ELR (cell line): ENCODE measurements at places on chromosomes 7 and 10.
A peak's percentile ranks its signal among the peaks of the same experiment; 100 is the strongest.

- DNase-seq = no peak
Observed at GRCh38 chr10:98321186-98321780, 53.3 kb upstream of the LOXL4 start.

DNA sequence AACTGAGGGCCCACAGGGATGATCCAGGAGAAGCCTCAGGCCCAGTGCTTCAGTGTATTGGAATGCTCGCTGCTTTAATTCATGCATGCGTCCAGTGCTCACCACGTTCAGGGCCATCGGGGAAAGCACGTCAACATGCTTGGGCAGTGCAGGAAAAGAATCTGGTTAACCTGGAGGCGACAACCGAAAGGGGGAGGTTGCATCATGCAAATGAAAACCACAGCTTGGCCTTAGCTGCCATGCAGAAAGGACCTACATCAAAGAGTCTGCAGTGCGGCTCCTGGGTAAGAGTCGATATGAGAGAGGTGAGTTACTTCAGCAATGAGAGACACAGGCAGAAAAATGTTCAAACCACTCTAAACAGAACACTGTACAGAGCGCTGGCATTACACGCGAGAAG is 440.1 kb downstream of the KCNMA1 start:
- DNase-seq = no peak

DNA sequence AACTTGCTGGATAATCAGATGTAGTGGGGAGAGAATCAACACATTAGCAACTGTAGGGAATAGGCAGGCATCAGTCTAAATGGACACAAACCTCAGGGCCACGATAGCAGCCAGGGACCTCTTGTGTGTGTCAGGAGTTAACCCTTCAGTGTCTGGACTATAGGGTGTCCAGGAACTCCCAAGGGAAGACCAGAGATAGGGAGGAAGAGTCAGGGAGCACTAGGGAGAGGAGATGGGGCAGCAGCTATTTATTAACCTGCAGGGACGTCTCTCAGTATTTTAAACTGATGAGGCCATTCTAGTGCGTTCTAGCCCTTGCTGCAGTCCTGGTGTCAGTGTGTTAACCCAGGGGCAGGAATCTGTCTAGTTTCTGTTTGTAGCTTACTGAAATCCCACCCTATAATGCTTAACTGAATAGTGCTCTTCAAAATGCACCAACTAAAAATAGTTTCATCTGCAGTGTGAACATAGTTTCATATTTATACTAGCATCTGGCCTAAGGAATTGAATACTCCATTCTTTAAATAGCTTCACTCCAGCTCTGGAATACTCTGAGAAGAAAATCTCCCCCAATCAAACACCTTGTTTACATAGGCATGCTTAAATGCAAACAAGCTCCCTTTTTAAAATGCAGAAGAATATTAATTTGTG is 62.7 kb downstream of the ARID5B start:
- no peak for DNase-seq

GRCh38 chr10:22158426-22158825 is 59.4 kb downstream of the EBLN1 start:
- DNase-seq = no peak

DNA sequence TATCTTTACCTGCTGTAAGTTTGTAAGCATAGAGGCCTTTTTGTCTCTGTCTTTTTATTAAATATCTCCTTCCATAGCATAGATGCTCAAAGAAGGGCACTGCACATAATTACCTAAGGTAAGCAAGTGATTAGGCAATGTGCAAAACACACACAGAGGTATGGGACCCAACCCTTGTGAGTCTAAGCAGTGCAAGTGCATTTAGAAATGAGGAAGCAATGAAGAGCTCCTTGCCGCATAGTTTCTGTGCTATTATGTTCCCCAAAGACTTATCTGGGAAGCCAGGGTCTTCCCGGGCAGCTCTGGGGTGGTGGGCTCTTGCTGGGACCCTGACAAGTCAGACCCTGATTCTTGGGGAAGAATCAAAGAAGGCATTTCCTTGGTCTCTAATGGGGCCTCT is 13.5 kb upstream of the MGAM2 start:
- DNase-seq = no peak

- DNase-seq = peak; percentile 16
Observed at GRCh38 chr7:137120690-137121089, 222.8 kb downstream of the PTN start.

DNA sequence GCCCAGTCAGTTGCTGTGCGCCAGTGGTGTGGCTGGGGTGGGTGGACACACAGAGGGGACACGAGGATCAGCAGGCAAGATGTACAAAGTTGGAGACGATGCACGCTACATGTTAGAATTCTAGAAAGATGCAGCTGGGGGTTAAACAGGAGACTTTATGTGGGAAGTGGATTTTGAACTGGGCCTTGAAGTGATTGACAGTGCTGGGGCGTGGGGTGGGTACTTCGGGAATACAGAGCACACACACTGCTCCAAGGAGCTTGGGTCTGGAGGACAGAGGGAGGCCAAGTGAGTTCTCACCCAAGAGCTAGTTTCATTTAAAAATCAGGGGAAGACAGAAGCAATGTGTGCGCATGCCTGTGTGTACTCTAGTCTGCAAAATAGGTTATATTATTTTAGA is 87.1 kb downstream of the CREM start:
- no peak for DNase-seq

- no peak for DNase-seq
Observed at GRCh38 chr7:148630078-148630477, 39.5 kb downstream of the C7orf33 start.

- DNase-seq = no peak
Observed at GRCh38 chr10:43904844-43905243, 256.2 kb upstream of the ZNF32 start.

- DNase-seq = no peak
Observed at GRCh38 chr7:141698247-141699015, 3.5 kb downstream of the DENND11 start.

- DNase-seq = no peak
Observed at GRCh38 chr7:158453663-158454062, 134.0 kb downstream of the PTPRN2 start.

DNA sequence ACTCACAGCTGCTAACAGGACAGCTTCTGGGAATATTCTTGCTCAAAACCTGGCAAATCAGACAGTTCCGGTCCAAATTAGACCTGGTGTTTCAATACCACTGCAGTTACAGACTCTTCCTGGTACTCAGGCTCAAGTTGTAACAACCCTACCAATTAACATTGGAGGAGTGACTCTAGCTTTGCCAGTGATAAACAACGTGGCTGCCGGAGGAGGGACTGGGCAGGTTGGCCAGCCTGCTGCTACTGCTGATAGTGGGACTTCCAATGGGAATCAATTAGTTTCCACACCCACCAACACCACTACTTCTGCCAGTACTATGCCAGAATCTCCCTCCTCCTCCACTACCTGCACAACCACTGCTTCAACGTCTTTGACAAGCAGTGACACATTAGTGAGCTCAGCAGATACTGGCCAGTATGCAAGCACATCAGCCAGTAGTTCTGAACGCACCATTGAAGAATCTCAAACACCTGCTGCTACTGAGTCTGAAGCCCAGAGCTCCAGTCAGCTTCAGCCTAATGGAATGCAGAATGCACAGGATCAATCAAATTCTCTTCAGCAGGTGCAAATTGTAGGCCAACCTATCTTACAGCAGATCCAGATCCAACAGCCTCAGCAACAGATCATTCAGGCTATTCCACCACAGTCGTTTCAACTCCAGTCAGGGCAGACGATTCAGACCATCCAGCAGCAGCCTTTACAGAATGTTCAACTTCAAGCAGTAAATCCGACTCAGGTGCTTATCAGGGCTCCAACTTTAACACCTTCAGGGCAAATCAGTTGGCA is 2.1 kb downstream of the SP4 start:
- no peak for DNase-seq

DNA sequence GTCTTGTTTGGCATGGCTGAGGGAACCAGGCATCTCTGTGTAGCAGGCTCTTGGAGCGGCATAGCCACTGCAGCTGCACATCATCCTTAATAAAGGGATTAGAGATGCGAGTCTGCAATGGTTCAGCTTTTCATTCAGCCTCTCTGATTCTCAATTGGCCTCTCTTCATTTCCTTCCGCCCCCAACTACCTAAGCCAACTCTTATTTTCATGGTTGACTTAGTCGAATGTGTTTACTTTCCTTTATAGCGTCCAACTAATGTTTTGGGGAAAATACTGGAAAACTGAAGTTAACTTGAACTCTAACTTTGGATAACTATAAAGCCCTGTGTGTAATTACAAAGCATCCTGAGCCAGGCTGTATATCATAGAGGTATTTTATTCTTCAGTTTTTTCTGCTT is 202.2 kb upstream of the KIAA1217 start:
- DNase-seq = no peak

GRCh38 chr10:44969854-44970253 is 8.8 kb downstream of the DEPP1 start:
- no peak for DNase-seq

GRCh38 chr7:44463169-44463808 is 27.2 kb downstream of the NUDCD3 start:
- peak; percentile 49 for DNase-seq

DNA sequence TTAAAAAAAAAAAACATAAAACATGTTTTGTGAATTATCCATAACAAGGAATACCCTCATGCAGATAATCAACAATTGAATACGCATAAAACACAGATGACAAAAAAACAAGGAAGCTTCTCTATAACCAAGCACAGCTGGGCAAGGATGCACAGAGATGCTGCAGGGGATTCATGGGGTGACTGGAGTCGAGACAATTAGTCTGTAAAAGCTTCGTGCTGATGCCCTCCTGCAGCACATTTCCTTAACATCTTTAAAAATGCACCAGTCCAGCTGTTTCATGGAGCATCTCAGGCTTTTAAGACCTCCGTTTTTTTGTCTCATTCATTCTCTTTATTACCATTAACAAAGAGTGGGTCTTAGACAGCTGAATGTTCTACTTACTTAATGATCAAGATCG is 794.0 kb upstream of the C7orf33 start:
- no peak for DNase-seq

GRCh38 chr10:45809837-45810236 is 37.5 kb downstream of the AGAP4 start:
- DNase-seq = peak; percentile 50

DNA sequence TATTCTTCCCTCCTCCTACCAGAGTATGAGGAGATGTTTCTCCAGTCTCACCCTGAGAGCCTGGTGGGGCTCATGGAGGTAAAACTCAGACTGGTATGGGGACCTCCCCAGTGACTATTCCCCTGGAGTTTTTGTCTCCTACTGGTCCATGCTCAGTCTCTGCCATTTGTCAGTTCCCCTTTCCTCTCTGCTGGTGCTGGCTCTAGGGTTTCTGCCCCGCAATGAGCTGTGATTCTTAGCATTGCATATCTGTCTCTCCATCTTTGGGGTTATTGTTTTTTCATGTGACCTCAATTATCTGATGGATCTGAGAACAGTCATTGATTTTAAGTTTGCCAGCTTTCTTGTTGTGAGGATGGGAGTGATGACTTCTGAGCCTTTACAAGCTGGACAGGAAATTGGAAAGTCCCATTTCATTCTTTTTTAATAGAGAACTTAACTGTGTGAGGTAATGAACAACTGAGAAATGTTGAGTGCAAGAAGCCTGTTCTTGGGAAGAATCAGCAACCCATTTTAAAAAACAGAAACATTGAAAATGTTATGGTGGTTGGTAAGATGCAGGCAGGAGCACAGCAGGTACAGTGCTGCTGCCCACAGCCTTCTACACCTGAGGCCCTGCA is 26.9 kb downstream of the NACAD start:
- no peak for DNase-seq

DNA sequence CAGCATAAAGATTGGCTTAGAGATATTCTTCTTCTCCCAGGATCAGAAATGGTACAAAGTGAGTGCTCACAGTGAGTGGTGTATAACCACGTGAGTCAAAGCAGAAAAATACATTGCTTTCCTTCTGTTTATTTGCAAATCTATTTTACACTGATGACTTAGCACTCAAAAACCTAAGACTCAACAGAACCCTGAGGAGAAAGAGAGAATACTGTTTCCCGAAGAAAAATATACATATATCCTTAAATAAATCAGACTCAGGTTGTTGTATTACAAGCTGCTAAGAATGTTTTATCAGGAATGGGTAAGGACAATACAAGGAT is 48.7 kb downstream of the ODAD2 start:
- no peak for DNase-seq

GRCh38 chr7:110921595-110922151 is 169.3 kb upstream of the LRRN3 start:
- no peak for DNase-seq

GRCh38 chr7:7212612-7213011 is 30.3 kb downstream of the C1GALT1 start:
- no peak for DNase-seq

DNA sequence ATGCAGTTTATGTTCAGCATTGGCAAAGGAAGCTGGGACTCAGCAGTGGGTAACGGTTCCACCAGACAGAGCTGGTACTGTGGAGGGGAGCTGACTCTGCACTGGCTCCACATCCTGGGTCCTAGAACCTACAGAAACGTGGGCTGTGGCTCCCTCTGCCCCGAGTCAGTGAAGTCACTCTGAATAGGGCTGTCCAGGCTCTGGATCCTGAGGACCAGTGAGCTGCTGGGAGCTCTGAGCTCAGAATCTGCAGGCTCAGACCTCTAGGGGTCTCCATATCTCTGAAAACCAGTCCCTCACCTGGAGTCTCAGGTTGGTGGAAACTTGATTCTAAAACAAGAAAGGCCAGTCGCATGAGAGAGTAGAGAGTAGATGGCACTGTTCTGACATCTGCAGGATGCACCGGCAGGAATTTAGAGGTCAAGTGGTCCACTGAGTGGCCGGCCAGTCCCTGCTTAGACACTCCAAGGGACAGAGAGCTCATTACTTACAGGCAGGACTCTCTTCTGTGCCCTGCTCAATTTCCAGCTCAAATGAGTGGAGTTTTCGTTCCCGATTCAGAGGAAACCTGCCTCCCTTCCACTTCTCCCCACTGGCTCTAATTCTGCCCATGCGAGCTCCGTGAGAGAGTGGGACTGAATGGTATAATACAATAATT is 18.6 kb downstream of the NPFFR1 start:
- peak; percentile 28 for DNase-seq

GRCh38 chr10:85067955-85068354 is 739.6 kb downstream of the CCSER2 start:
- no peak for DNase-seq

DNA sequence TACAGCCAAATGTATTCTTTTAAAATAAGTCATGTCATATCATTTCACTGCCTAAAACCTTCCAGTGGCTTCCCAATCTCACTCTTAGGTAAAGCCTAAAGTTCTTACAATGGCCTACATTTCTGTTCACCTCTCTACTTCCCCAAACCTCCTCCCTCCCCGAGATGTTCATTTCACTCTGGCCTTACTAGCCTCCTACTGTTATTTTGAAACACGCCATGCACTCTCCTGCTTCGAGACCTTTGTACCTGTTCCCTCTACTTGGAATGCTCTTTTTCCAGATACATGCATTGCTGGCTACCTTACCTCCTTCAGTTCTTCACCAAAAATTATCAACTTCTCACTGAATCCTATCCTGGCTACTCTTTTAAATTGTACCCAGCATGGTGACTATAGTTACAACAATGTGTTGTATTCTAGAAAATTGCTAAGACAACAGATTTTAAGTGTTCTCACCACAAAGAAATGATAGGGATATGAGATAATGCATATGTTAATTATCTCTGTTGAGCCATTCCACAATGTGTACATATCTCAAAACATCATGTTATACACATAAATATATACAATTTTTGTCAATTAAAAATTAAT is 50.6 kb upstream of the STRIP2 start:
- no peak for DNase-seq

GRCh38 chr10:114648368-114648767 is 9.7 kb downstream of the ABLIM1 start:
- DNase-seq = peak; percentile 67

GRCh38 chr10:44635176-44635575 is 250.3 kb upstream of the CXCL12 start:
- no peak for DNase-seq
